ENCODE measurements at places on chromosomes 13 and 19.

- no peak for DNase-seq
These were observed 31.2 kb downstream of the IGFL2 start for GRCh38 chr19:46179076-46179759.

GRCh38 chr19:20414120-20414519 lies 151.5 kb downstream of the ZNF737 start:
- DNase-seq: no peak

DNA sequence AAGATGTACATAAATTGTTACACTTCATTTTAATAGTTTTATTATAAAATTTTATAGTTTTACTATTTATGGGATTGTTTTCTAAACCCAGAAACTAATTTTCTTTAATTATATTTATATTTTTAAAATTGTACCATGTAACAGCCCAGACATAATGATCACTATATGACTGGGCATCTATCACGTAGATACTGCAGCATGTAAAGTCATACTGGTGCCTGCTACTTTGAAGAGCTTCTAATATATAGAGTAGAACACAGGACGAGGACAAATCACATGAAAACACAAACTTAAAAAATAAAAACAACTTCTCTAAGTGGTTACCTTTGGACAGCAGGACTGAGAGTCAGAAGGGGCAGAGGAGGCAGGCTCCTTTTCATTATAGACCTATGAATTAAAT lies 5.3 kb downstream of the ELF1 start:
- no peak for DNase-seq

- DNase-seq: no peak
These were observed 44.4 kb downstream of the ELF1 start for GRCh38 chr13:40974460-40975407.

DNA sequence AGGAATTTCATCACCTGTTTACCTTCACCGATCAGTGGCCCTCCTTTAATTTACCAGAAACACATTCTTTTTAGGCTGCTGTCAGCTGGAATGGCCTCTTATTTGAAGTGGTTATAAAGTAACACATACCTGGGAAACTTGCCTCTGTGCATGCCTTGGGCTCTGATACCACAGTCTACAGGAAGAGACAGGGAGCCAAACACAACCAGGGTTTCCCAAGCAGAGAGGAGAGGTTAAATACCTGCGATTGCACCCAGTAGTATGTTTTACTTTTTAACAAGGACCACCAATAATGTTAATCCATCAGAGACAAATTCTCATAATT lies 444.0 kb upstream of the SGCG start:
- DNase-seq: no peak

- DNase-seq: no peak
These were observed 22.1 kb downstream of the SIGLEC7 start for GRCh38 chr19:51164215-51164614.

DNA sequence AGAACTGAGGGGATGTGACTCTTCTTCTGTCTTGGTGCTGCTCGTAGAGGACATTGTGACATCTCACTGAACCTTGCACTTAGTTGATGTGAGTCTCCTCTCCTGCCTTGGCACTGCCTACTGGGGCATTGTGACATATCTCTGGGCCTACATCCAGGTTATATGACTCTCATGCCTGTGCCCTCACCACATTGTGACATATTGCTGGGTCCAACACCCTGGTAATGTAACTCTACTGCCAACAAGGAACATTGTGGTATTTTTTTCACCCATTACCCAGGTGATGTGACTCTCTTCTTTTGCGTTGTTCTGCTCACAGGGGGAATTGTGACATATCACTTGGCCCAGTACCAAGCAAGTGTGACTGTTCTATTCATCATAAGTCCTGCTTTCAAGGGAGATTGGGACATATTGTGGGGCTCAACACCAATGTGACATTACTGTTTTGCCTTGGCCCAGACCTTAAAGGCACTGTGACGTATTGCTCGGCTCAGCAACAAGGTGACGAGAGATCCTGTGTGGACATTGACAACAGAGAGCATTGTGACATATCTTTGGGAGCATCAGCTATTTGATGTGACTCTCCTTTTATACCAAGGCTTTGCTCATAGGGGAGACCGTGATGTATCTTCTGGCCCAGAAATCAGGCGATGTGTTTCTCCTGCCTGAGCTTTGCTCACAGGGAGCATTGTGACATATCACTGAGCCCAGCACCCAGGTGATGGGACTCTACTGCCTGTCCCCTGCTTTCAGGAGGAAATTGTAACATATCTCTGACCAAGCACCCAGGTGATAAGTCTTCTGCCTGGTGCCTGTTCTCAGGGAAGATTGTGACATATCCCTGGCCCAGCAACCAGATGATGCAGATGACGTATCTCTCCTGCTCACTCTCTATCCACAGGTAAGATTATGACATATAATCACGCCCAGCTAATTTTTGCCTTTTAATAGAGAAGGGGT lies 12.2 kb upstream of the ZNF429 start:
- DNase-seq: no peak

GRCh38 chr13:40175639-40176038 lies 490.8 kb downstream of the FOXO1 start:
- no peak for DNase-seq

DNA sequence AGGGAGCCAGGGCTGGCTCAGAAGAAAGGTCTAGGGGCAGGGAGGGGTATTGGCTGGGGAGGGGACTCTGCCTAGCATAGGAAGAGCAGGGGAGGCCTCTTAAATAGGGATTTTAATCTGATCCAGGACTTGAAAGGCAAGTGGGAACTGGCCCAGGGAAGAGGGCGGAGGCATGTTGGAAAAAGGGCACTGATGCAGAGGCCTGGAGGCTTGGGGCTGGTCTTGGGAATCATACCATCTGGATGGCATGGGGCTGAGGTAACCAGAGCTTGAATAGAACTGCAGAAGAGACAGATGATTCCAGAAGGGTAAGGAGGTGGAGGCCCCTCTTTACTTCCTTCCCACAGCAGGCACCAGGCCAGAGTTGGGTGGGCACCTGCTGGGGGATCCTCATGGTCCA lies 29.1 kb downstream of the CERS4 start:
- no peak for DNase-seq

GRCh38 chr19:38958301-38958700 lies 17.2 kb downstream of the FBXO17 start:
- no peak for DNase-seq

DNA sequence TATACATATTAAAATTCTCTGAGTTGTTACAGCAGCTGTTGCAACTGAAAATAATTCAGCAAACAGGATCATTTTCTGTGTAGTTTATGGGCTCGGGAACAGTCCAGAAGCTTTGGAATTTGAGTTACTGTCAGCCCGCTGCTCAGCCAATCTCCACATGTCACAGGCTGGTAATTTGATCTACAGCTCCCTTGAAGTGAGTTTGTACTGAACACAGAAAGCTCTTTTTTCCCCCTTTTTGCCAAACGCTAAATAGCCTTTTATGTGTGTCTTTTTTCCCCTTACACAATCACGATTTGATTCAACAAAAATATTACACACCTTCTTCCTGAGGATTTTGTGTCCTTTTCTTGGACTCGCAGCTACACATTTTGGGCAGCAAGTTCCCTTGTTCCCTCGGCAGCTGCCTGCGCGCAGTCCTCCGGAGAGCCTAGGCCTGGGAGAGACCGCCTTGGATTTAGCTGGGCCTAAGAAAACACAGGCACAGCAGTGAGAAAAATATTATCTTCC lies 371.4 kb downstream of the KCNRG start:
- DNase-seq: peak; percentile 39

DNA sequence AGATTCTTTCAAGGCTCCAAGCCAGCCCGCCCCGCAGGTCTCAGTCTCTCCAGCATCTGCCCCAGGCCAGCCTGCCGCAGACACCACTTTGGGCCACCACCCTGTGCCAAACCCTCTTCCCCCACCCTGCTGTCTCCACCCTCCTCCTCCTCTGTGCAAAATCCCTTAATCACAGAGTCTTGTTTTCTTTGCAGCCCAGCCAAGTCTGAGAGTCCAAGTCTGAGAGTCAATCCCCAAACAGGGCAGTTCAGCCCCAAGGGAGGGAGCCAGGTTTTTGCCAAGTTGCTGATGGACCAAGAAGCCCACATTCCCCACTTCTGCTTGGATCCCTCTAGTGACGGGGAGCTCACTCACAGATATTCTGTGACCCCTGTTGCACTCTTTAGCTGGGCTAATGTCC lies 3.1 kb downstream of the ADAMTS10 start:
- peak; percentile 59 for DNase-seq

DNA sequence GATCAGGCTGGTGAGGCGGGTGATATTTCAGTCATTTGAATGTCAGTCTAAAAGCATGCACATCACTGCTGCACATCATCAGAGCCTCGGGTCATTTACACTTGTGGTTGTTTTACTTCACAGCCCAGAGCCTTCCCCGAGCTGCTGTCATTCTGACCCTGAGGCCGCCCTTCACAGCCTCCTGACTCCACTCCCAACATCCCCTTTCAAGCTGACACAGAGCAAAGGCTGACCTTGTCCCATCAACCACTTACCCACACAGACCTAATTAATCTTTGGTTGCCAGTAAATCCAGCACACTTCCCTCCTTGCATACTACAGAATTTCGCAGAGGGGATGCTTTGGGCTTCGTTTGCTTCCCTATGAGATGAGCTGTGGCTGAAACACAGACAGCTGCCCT lies 528.1 kb downstream of the DIAPH3 start:
- no peak for DNase-seq

DNA sequence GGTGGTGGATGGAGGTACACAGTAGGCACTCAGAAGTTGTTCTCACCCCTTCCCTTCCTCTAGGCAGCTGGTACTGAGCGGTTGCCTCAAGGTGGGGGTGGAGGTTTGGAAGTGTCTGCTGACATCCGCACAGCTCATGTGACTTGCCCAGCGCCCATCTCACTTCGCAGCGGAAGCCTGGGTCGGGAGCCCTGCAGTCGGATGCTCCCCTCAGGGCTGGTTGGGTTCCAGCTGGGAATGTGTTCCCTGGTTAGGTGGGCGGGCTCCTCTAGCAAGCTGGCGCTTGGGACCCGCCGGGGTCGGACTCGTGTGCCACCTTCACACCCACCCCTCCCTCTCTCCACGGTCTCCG lies 10.2 kb downstream of the PPP1R37 start:
- DNase-seq: peak; percentile 45

- no peak for DNase-seq
These were observed 35.7 kb upstream of the FAM216B start for GRCh38 chr13:42745655-42746054.

GRCh38 chr13:36147330-36147729 lies 16.1 kb upstream of the DCLK1 start:
- DNase-seq: no peak

GRCh38 chr13:40433577-40433976 lies 232.9 kb downstream of the FOXO1 start:
- DNase-seq: no peak

GRCh38 chr19:38263689-38264485 lies 486 bp upstream of the SPINT2 start:
- peak; percentile 42 for DNase-seq

- DNase-seq: no peak
These were observed 13.1 kb upstream of the ADPRHL1 start for GRCh38 chr13:113466383-113466782.

- DNase-seq: peak; percentile 56
These were observed 748 bp downstream of the LMNB2 start for GRCh38 chr19:2455851-2456570.

DNA sequence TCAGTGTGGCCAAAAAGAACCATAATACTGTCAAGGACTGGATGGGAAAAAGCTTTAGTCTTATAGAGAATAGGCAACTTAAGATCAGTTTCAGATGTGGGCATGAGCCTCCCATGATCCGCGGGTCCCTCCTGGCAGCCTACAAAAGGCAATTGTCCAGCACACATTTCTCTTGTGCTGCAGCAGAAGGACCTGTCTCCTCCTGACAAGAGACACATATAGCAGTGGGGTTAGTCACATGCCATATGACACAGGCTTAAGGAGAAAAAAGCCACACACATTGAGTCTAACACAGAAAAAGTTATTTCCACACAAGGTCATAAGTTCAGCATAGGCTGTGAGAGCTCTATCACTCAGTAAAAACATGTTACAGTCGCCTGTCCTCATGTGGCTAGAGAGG lies 1378.7 kb upstream of the PRR20A start:
- DNase-seq: no peak

Data from left ventricle myocardium superior (tissue), 1 donor.